ENCODE measurements at places on chromosomes 5 and 9.

DNA sequence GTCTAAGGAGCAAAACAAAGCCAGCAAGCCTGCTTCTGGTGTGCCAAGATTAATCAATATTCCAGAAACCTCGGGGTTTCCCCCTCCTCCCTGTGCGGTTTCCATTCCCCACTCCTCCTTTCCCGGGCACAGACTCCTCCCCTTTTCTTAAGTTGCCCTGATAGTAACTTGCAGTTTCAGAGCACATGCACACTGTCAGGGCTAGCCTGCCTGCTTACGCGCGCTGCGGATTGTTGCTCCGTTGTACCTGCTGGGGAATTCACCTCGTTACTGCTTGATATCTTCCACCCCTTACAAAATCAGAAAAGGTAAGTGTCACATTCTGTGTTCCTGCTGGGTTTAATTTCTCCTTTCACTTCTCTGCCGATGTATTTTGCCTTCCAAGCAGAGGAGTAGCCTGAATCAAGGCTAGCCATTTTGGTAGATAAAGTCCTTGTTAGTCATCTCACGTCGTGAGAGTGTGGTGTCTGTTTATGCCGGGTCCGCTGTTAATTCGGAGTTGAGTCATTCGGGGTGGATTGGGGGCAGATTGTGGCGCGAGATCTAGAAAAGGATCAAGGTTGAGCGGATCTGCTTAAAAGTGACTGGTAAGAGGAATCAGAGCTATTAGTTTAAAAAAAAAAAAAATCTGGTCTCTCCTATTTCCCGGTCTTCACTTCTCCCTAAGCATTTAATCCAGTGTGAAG lies at the start of gene SLC1A3:
Gene SLC1A3 (plus strand): TSS at position 179 of the 686 bp plus-strand sequence. CDS start 1,818 bp downstream, outside the sequence.
- peak; percentile 69 for DNase-seq

GRCh38 chr5:158458086-158458485 lies 599.1 kb upstream of the CLINT1 start:
- DNase-seq = no peak

DNA sequence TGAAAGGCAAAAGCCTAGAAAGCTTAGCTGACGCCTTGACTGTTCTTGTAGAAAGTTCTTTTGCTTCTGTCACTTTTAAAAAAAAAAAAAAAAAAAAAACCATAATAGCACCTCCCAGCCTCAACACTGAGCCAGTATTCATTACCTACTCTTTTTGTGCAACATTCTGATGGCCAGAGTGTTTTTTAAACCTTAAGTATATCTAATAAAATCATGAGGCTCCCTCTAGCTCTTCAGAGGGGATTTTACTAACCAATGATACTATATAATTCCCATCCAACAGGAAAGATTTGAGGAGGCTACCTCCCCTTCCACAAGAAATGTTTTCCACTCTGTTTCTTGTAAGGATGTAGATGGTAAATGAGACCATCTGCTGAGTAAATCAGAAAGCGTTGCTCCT lies 3.9 kb downstream of the BNC2 start:
- no peak for DNase-seq

DNA sequence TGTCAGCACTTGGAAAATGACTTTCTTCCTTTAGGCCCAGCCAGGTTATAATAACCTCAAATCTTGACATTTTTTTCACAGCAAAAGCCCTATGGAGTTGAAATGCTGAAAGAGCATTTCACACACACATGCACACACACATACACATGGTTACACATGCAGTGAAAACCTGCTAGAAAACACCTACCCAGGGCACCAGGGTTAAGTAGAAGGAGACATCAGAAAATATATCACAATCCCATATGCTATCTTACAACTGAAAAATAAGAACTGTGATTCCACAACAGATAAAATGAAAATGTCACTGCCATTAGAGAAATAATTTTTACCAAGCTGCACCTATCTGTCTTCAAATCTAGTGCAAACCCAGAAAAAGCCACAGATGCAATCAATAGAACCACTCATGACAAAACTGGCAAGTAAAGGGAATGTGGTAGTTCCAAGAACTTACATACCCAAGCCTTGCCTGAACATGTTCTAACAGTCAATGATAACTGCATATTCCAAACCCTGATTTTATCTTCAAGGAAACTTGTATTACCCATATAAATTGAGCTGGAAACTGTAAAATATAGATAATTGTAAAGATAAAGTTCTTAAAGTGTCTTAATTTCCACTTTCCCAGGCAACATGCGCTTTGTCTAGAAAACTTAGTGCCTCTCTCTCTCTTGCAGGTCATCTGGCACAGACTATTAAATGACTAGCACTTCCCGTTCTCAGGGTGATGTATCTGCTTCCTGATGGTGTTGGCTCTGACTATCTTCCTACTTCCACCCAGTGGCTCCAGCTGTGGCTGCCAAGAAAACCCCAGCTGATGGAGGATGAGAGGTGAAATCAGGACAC lies 250.2 kb upstream of the PTGER4 start:
- no peak for DNase-seq

DNA sequence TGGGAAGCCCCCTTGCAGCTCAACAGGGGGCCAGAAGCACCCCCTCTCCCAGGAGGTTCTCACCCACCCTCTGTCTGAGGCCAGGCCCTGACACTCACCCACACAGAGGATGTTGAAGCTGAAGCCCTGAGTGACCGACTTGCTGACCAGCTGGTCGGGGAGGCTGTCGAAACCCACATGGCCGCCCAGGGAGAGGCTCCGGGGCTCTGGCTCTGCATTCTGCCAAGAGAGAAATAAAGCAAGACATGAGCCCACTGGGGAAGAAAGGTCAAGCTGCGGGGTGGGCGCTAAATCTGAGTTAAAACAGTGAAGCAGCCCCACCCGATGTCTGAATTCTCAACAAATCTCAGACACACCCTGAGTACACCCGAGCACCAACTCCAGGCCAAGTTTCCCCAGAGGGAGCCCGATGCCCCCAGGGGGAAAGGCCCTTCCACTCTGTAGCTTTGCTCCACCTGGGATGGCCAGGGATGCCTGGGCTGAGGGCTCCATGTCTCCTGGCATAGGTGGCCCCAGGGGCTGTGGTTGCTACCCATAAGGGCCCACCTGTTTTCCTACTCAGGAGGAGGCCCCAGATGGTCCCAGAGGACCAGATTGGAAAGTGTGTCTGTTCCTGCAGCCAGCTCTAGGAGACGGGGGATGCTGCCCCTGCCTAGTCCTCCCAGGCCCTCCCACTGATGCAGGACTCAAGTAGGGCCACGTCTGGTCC lies 11.6 kb downstream of the SEPTIN8 start:
- no peak for DNase-seq
